DMS 273 treated with DMSO at 0.1 percent for 48 hours (cell line): ENCODE measurements at places on chromosomes 12 and 14.

DNA sequence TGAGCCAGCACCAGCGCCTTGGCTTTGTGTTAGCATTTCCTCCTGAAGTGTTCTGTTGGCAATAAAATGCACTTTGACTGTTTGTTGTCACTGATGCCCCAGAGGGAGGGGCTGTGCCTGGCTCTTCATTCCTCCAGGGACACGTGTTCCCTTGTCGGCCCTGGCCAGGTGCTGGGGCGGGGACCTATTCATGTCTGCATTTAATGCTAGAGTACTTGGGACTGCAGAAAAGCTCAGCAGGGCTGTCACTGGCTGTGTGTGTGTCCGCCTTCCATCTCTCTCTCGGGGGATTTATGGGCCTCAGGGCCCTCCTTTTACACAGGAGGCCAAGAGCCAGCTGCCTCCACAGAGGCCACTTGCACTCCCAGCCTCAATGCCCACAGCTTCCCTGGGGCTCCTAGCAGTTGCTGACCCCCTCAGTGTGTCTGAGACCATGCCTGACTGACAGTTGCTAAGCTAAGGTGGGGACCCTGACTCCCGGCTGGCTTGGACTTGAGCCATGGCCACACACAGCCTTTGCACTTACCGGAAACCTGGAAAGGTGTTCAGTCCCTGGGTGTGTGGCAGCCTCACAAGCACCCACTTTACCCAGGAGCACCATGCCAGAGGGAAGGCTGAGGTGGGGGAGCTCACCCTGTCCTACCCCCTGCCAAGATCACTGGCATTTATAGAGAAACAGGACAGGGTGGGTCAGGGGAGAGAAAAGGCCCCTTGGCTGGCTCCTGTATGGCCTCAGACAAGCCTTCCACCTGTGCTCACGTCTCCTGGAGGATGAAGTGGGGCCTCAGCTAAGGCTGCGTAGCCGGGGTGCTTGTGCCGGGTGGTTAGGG lies 27.8 kb downstream of the HIP1R start:
- no peak for DNase-seq

DNA sequence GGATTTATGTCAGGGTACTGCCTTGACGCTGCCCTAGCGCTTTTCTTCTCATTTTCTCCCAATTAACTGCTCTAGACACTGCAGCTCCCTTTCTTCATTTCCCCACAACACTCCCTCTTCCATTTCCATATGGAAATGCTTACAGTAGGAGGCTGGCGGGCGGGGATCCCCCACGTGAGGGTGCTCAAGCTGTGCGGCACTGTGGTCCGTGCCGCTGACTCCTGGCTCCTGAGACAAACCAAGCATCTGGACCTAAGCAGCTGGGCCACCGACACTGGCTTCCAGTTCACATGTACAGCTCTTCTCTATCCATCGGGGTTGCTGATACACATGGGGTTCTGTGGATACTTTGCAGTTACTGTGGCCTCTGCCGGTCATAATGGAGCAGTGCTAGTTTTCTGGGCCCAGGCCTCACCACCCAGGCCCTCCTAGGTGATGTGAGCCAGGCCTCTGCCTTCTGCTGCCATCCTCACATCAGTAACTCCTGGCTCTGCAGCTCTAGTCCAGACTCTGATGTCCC lies 20.2 kb downstream of the TCHP start:
- no peak for DNase-seq

- no peak for DNase-seq
Observed at GRCh38 chr12:1424674-1425395, 169.5 kb downstream of the FBXL14 start.

DNA sequence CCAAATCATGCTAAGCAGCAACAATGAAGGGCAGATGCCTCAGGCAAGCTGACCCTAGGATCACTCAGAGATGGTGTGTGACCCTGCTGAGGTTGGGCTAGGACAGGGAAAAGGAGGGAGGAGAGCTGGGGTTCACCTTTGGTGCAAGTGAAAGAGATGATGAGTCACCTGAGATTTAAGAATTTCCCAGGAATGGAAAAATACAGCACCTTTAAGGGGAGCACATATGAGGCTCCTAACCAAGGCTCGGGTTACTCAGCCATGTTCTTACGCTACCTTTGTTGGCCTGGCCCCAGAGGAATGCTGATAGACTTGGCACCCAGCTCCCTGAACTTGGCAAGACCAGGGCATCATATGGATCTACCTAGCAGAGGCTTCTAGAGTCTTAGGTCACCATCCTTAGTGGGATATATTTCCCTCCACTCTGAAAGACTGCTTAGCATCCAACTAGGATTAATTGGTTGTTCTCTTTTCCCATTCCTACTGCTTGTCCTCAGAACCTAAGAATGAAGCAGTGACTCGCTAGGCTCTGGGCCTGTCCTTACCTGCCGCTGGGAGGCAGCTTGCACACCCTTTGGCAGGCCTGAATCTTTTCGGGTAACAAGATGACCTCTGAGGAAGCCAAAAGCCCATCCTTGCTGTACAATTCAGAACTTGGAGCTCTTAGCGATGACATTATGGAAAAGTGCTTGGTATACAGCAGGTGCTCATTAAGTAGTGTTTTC lies 4.0 kb upstream of the NAA25 start:
- no peak for DNase-seq

GRCh38 chr14:69703047-69704039 lies 63.6 kb upstream of the SRSF5 start:
- no peak for DNase-seq

DNA sequence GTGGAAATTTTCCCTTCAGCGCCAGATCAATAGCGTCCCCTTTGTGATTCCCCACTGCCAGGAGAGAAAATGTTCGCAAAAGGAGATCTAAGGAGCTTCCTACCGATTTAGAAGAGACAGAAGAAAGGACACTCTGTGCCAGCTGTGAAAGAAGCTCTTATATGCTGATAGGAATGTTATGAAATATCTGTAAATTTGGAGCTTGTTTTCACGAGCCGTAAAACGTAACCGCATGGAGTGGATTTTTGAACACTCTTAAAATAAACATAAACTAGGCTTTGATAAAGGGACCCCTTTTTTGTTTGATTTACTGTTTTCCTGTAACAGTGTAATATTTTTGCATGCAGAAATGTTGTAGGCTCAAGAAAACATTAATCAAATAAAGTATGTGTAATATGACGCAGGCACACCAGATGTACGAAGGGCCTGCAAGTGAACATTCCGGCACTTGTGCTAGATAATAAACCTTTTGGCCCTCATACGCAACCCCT lies 346.8 kb downstream of the ETNK1 start:
- no peak for DNase-seq

DNA sequence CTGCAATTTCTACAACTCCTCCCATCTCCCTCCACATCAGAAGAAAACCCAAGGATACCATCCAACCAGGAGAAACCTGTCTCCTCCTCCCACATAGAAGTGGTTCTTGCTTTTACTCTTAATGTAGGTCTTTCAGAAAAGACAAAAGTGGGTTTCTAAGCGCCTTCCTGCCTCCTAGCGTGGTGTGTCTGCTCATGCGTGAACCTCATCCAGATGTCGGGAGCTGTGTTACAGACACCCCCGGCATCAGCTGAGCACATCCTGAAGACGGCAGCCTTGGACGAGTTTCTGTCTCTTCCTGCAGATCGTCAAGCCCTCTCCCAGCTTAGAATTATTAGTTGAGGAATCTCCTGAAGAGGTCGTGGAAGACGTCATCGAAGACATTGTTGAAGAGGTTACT lies 9.5 kb downstream of the LRRC43 start:
- DNase-seq: no peak

DNA sequence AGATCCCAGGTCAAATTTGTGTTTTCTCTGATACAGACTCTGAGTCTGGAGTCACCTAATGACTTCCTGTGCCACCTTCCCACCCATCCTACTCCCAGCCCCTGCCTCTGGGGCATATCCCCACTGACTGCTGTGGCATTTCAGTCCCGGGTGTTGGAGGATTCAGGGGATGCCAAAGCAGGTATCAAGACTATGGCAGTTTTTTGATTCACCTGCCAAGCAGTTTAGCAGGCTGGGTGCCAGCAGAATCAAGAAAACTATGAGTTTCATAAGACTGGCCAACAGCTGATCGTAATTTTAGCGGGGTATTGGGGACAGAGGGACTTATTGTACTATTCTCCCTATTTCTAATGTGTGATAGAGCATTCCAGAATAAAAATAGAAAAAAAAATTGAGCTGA lies 4.6 kb downstream of the PLEKHH1 start:
- no peak for DNase-seq

DNA sequence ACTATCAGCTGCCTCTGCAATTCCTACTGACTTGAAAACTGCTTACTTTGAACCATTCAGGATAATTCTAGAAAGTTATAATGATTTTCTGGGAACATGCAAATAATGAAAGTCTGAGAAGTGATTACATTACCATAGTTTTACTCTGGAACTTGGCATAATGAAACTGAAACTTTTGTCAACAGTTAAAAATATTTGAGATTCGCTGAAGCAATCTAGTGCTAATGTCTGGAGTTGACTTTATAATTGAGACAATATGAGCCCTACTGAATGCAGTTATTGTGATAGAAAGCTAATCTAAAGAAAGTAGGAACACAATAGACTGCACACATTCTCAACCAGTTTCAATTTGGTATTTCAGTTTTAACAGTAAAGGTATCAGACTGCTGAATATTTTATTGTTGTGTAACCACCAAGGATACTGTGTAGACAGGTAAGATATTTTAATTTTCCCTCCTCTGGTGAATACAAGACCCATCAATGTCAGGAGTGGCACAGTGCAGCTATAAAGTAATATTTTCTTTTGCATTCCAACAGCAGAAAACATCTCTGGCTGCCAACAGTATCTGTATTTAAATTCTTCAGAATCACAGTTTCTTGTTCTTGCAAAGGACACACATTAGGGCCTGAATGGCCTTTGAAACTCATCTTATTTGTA lies 483.5 kb downstream of the ATP23 start:
- DNase-seq: no peak

DNA sequence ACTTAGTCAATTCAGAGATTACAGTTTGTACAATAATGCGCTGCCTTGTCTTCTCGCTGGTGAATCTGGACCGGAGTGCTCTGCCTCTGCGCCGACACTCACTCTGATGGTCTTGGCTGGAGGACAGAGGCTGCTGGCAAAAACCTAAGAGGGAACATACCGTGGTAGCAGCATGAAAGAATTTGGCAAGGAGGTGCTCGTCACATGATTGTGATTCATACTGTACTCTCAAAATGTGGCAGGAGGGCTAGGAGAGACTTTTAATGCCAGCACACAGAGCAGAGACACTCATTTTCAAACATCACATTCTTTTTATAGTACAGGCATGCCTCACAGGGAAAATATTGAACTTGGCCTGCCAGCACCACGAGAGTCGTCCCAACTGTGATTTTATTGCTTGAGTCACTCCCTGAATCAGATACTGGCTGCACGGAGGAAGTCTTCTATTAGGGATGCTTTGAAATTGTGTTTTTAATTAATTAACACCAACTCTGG lies 67.8 kb downstream of the HMGA2 start:
- DNase-seq: no peak

DNA sequence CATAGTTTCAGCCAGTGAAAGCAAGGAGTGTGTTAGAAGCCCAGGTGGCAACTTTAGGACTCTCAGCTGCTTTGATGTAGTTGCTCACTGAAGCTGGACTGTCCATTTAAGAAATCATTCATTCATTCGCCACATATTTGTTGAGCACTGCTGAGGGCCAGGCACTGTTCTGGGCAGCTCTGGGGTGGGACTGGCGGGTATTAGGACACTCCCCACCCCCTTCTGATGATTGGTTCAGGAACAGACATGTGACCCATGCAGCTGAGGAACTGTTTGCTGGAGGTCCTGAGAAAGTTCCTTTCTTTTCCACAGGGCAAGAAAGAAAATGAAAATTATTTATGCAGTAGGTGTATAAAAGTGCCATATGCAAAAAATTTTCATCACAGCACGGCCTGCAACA lies 70.3 kb upstream of the CHST11 start:
- DNase-seq: no peak

- DNase-seq: no peak
Observed at GRCh38 chr12:53852061-53852460, 86.6 kb upstream of the HOXC13 start.

DNA sequence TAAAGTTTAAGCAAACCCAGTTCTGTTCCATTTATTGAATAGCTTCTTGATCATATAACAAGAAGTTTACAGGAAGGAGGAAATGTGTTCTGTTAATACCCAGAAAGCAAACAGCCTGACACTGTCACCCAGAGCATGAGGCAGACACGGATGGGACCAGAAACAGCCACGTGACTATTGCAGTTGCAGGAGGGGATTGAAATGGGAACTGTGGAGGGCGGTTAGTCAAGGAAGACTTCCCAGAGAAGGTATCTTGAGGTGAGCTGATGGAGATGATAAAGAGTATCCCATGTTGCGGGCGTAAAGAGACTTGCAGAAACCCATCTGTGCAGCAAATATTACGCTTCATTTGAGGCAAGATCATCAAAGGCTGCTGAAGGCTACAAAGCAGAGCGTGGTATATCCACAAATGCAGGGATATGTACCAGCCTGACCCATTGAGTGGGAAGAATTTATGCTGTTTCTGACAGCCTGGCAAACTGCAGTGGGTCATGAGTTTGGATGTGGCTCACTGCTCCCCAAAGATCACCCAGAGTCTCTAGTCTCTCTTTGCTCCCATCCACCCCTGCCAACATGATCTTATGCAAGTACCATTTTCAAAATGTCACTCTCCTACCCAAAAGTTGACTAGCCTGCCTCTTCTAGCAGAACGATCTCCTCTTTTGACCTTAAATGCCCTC lies 20.7 kb downstream of the KRT76 start:
- DNase-seq: no peak

- no peak for DNase-seq
Observed at GRCh38 chr12:63064080-63064479, 86.9 kb downstream of the AVPR1A start.
